MM.1S (cell line): ENCODE measurements at places on chromosomes 7 and 10.

- no peak for DNase-seq
Measured at GRCh38 chr7:138727336-138728099, 26.4 kb upstream of the SVOPL start.

DNA sequence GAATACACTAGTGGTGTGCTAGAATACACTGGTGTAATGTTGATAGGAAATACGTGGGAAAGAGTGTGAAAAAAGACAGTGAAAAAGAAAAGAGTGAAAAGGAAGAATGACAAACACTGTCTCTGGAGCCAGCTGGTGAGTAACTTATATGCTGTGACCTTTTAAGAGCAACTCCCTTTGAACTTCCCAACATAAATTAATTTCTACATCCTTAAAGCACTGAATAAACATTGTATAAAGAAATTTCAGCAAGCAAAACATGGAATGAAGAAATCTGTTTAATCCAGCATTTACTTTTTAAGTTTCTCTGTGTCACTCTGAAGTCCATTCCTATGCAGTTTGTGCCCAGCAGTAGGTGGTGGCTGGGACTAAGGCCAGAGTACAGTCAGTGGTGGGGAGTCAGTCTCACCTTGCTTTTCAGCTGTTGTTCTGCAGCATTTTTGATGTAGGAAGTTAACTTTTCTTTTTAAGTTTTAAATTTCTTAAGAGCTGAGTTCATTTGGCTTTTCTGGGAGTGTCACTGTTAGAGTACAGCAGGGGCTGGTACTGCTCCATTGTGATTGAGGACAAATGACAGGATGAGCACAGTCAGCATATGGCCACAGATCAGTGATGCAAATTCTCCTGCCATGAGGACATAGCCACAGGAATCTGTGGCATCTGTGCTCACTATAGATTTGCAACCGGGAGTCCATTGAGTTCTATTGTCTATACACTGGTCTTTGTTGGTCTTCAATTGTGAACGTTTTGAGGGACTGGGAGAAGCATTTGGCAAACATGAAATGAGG is 321.8 kb downstream of the ZNF248 start:
- no peak for DNase-seq

- DNase-seq: no peak
Measured at GRCh38 chr7:25989140-25989705, 162.8 kb upstream of the NFE2L3 start.

DNA sequence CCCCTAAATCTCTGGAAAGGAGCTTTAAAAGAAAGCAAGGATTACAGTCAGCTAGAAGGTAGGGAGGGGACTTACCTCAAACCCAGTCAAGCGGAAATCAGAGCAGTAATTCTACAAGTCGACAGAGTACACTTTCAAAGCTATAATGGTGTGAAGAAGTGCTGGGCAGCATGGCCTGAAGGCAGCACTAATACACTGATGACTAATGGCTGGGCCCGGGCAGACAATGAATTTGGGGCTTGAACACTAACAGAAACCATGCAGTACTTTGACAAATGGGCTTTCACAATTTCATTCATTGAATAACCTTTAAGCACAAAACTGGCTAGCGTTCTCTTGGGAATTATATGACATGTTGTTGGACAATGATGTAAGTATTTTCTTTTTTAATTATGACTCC is 4.7 kb downstream of the GLI3 start:
- DNase-seq: no peak

DNA sequence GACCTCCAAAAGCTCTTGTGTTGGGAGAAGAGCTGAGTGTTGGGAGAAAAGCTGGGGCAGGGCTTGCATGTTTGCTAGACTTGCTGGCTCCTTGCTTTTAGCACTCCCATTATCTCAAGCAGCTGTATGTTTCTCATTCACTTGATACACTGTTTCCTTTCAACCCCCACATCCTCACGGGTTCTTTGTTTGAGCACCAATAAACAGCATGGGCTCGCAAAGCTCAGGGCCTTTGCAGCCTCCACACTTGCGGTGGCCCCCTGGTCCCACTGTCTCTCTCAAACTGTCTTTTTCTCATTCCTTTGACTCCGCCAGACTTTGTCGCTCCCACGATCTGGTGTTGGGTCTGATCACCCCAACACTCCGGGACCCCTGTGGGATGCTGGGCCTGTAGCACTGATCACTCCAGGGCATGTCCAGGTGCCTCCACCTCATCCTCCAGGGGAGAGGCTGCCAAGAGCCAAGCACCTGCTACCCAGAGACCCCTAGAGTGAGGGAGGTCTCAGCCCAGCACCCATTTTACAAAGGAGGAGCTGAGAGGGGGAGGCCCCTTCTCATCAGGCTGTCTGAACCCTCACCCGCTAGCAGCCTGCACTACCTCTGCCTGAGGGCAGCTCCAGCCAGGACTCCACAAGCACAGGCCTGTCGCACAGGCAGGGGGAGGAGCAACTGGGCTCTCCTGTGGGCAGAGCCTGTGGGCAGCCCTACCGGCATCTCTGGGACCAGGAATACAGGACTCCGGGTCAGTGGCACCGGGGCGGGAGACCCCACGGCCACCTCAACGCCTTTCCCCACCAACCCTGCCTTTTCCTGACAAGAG is 49.1 kb upstream of the MSMB start:
- no peak for DNase-seq

DNA sequence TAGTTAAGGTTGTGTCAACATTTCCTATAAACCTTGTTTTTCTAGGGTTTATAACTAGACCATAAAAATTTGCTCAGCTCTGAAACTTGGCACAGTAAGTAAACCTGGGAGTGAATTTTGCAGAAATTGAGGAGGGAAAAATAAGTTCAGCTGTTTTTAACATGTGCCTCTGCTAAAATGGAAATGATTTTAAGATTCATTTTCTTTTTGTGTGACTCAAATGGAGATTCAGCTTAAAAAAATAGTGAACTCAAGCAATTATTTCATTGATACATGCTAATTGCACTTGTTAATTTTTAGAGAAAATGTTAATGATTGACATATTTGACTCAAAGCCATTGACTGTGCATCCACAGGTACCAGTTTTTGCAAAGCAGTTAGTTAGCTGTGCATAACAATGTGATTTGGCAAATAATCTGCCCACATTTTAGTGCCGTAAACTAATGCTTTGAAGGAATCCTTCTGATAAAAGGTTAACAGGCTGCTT is 68.5 kb upstream of the ZNF438 start:
- DNase-seq: no peak

- DNase-seq: no peak
Measured at GRCh38 chr7:707296-708000, 19.1 kb upstream of the DNAAF5 start.

- peak; percentile 69 for DNase-seq
Measured at GRCh38 chr10:17792991-17793390, 16.2 kb upstream of the MRC1 start.

GRCh38 chr7:104960741-104961448 is 53.1 kb upstream of the KMT2E start:
- no peak for DNase-seq

- no peak for DNase-seq
Measured at GRCh38 chr7:74027683-74028320, at the start of gene ELN. TSS of gene ELN (plus strand) at chr7:74028173. CDS start at chr7:74028188, 15 bp downstream.

- peak; percentile 14 for DNase-seq
Measured at GRCh38 chr10:83908506-83908905, 230.8 kb upstream of the GHITM start.
